ENCODE measurements at places on chromosomes 12 and 14.

GRCh38 chr12:20390846-20391245 is 22.5 kb downstream of the PDE3A start:
- DNase-seq = no peak

- DNase-seq = peak; percentile 43
These were observed 19.3 kb downstream of the CCDC62 start for GRCh38 chr12:122793685-122794106.

DNA sequence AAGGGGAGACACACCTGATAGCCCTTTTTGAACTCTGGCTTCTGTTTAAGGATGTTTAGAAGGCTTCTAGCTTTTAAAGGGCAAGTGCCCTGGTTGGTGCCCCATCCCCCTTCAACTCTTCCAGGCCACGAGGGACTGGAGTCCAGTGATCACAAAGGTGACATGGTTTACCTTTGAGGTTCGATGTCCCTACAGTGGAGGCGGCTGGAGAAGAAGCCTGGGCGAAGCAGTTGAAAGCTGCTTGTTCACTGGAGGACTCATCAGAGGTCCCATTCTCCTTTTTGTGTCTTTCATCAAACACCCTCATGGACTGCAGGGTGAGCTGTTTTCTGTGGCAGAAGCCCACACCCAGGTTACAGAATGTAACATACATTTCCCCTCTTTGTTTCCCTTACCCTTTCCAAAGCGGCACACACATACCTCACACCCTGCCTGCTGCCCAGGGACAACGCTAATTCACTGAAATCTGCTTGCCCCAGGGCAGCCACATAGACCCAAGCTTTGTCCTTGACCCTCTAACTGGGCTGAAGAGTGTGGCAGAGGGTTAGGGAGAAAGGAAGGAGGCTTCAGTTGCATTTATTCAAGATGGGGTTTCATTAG is 7.7 kb downstream of the TBX3 start:
- no peak for DNase-seq

DNA sequence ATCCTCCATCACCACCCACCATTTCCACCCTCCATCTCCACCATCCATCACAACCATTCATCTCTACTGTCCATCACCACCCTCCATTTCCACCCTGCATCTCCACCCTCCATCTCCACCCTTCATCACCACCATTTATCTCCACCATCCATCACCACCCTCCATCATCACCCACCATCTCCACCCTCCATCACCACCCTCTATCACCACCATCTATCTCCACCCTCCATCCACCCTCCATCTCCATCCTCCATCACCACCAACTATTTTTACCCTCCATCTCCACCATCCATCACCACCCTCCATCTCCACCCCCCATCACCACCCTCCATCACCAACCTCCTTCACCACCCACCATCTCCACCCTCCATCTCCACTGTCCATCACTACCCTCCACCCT is 4.7 kb upstream of the CEP170B start:
- no peak for DNase-seq

GRCh38 chr14:71737760-71738159 is 194.5 kb upstream of the RGS6 start:
- no peak for DNase-seq

DNA sequence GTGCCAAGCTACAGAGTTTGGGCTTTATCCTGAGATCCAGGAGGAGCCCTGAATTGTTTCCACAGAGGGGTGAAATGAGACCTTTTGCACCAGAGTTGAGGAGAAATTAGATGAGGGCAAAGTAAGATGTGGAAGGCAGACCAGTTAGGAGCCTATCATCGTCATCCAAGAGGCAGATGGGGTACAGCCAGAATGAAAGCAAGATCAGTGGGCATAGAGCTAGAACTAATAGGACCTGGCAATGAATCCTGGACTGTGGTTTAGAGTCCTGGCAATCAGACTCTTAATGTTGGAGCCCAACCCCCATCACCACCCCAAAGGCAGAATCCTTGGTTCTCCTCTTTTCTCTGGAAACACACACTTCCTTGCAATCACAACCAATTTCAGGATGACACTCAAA is 166.6 kb upstream of the HMGA2 start:
- DNase-seq = no peak

DNA sequence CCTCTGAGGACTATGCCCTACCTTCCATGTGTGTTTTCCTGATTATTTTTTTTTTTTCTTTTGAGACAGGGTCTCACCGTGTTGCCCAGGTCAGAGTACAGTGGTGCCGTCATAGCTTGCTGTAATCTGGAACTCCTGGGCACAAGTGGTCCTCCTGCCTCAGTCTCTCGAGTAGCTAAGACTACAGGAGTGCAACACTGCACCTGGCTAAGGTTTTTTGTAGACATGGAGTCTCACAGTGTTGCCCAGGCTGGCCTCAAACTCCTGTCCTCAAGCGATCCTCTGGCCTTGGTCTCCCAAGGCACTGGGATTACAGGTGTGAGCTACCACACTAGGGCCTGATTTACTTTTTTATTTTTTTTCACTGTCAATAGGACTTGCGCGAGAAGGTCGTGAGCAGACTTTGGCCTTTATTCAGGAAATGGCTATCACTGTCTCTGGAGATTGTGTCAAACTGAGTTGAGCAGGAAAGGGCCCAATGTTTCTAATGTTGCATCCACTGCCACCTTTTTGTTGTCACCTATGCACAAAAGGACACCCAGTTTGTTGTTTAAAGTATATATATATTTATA is 47.7 kb downstream of the FLRT2 start:
- no peak for DNase-seq

DNA sequence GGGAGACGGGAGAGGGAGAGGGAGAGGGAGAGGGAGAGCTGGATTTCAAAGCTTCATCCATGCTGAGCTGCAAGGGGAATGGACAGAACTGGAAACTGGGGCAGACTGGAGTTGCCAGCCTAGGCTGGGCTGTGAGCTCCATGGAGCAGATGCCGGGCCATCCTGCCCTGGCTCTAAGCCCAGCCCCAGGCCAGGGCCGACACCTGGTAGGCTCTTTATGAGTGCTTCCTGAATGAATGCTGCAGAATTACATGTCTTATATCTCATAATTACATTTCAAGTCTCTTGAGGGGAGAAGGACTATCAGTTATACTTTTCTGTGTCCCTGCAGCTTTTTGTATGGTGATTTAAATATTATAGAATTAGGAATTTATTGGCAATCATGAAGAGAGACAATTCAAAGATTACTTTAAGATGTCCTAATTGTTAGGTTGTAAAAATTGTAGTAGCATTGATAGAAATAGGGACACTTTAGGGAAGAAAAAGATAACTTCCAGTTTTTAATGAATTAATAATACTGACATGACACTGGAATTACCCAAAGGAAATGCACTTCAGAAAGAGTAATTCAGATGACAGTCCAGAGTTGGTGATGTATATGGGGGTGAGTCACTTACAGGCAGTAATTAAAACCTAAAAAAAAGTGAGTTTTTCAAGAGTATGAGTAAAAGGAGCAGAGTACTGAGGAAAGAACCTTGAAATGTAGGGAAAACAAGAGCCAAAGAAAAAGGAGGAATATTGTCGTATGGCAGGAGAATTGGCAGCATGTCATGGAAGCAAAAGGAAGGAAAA is 29.0 kb downstream of the SCYL2 start:
- DNase-seq = no peak

GRCh38 chr14:71725922-71726579 is 206.2 kb upstream of the RGS6 start:
- DNase-seq = no peak

- no peak for DNase-seq
These were observed 349.9 kb downstream of the C12orf50 start for GRCh38 chr12:87679251-87679650.

GRCh38 chr14:30826070-30826469 is 48.3 kb upstream of the COCH start:
- DNase-seq = no peak

DNA sequence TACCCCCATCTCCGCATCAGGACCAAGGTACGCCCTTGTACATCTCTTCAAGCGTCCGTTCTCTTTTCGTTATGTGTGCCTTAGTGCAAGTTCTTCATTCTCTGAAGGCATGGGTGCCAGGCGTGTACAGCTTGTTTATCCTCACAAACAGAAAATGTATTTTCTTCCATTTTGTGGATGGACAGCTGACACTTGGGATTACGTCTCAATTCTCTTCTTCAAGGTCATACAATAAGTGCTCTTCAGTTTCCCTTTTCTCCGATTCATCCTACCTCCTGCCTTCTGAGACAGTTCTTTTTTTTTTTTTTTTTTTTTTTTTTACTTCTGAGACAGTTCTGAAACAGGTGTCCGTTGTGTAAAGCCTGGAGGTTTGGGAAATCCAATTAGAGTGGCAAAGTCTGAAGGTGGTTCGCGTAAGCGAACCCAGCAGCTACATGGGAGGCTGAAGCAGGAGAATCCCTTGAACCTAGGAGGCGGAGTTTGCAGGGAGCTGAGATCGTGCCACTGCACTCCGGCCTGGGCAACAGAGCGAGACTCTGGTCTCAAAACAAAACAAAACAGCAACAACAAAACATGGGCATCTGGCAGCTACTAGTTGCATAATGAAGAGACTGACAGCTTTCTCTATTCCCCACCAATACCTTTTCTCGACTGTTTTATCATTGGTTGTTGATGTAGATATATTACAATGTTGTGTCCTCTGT is 734 bp downstream of the COX6A1 start:
- no peak for DNase-seq

GRCh38 chr12:24127919-24128721 is 178.7 kb upstream of the SOX5 start:
- no peak for DNase-seq

DNA sequence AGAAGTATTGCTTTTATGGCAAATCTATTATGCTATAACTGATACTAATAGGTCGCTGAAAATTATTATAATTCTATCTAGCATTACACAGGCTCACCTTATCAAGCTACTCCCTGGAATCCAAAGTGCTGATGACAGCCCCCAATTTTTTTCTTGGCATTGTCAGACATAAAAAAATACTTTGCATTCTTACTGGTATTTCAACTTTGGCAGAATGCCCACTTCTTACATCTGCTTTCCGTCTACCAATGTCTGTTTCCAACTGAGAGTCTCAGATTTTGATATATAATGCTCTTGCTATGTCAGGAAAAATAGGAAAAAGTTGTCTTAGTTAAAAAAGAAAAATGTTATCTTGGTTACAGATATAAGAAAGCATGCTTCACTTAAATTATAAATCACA is 615.4 kb downstream of the C12orf50 start:
- DNase-seq = no peak

GRCh38 chr12:121453629-121454028 is 53.7 kb downstream of the RNF34 start:
- no peak for DNase-seq

GRCh38 chr12:91327131-91327530 is 144.5 kb upstream of the DCN start:
- no peak for DNase-seq

DNA sequence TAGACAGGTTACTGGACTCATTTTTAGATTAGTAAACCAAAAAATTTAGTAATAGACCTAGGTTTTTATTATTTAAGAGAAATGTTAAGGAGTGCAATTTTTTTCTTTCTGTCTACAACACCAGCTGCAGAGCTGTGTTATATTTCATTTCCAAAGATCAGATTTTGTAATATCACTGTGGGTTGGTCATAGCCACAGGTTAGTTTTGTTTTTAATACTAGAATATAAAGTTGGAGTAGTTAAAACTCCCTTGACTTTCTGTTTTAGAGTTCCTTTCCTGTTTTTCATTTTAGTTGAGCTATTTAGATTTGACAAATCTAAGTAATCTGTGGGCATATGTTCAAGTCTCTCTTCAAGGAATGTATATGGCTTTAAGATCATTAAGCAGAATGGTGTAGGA is 30.7 kb upstream of the GARIN2 start:
- DNase-seq = no peak

DNA sequence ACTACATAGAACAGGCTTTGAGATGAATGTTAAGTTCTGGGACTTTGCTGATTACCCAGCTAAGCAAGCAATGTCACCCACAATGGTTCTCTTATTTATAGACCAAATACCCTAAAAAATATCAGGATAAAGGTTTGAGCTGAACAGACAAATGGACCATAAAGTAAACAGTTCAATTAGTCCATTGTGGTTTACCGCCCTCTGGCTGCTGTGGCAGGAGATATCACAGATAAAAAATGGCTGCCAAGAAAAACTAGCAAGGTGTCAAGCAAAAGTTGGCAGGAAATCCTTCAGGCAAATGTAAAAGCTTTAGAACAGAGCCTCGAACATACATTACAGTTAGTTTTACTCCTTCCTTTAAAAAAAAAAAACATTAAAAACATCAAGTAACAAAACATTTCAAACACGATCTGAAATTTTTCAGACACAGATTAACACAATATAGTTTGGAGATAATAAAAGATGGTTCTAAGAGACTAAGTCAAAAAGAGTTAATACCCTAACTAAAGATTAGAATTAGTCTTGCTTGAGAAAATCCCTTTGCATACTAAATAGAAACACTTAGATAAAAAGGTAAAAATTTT is 41.3 kb downstream of the MED13L start:
- no peak for DNase-seq

GRCh38 chr12:109717390-109718357 is 4.0 kb downstream of the FAM222A start:
- DNase-seq = no peak

DNA sequence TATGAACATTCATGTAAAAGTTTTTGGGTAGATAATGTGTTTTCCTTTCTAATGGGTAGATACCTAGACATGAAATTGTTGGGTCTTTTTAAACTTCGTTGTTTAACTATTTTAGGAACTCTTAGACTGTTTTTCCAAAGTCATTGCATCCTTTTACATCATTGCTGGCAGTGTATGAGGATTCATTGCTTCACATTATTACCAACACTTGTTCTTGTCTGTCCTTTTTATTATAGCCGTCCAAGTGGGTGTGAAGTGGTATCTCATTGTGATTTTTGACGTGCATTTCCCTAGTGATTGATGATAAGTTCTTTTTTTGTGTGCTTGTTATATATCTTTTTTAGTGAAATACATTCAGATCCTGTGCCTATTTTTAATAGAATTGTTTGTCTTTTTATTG is 39.4 kb downstream of the USP15 start:
- no peak for DNase-seq

GRCh38 chr12:20210621-20211215 is 157.6 kb upstream of the PDE3A start:
- no peak for DNase-seq

DNA sequence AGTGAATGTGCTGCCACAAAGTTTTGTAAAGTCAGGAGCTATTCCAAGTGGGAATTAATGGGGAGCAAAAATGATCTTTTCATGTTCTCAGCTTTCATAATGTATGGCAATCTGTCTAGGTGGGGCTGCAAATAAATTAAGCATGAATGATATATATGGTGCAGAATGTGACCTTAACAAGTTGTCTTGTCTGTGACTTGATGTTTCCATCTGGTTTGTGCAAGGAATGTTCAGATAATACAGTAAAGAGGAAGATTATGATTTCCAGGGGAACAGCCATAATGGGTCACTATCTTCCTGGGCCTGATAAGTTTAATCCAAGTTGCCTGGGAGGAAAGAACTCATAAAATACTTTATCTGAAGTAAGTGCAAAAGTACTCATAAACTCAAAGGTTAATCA is 1815.8 kb upstream of the FLRT2 start:
- no peak for DNase-seq

GRCh38 chr12:131897875-131898274 is 3.5 kb downstream of the ULK1 start:
- no peak for DNase-seq

Measured in bone marrow (tissue), 2 donors.